ENCODE measurements at places on chromosomes 12 and 14.

- no peak for DNase-seq
Measured at GRCh38 chr12:63084501-63084900, 66.5 kb downstream of the AVPR1A start.

- DNase-seq: no peak
Measured at GRCh38 chr12:15208871-15209656, 12.2 kb downstream of the RERG start.

- DNase-seq: no peak
Measured at GRCh38 chr14:105012171-105012985, 8.5 kb downstream of the CDCA4 start.

GRCh38 chr14:65187421-65188049 is 85.2 kb upstream of the MAX start:
- DNase-seq: no peak
